ENCODE measurements at places on chromosomes 13 and 19.

- DNase-seq = no peak
Measured at GRCh38 chr19:42075364-42075615, 676 bp upstream of the ZNF574 start.

GRCh38 chr19:7953060-7953459 is 9.6 kb upstream of the TIMM44 start:
- DNase-seq = no peak

- DNase-seq = no peak
Measured at GRCh38 chr19:776549-776948, 20.7 kb upstream of the PTBP1 start.

DNA sequence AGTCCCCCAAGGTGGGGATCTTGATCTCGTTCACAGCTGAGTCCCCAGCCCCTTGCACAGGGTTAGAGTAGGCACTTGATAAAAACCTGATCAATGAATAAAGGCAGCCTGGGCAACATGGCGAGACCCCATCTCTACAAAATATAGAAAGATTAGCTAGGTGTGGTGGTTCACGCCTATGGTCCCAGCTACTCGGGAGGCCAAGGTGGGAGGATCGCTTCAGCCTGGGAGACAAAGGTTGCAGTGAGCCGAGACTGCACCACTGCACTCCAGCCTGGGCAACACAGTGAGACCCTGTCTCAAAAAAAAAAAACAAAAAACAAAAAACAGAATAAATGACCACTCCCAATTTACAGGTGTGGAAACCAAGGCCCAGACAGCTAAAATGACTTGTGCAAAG is 4.8 kb downstream of the YIF1B start:
- DNase-seq = no peak

- no peak for DNase-seq
Measured at GRCh38 chr13:39484506-39485313, 118.3 kb downstream of the LHFPL6 start.

GRCh38 chr19:16508546-16508945 is 12.4 kb downstream of the C19orf44 start:
- DNase-seq = no peak

DNA sequence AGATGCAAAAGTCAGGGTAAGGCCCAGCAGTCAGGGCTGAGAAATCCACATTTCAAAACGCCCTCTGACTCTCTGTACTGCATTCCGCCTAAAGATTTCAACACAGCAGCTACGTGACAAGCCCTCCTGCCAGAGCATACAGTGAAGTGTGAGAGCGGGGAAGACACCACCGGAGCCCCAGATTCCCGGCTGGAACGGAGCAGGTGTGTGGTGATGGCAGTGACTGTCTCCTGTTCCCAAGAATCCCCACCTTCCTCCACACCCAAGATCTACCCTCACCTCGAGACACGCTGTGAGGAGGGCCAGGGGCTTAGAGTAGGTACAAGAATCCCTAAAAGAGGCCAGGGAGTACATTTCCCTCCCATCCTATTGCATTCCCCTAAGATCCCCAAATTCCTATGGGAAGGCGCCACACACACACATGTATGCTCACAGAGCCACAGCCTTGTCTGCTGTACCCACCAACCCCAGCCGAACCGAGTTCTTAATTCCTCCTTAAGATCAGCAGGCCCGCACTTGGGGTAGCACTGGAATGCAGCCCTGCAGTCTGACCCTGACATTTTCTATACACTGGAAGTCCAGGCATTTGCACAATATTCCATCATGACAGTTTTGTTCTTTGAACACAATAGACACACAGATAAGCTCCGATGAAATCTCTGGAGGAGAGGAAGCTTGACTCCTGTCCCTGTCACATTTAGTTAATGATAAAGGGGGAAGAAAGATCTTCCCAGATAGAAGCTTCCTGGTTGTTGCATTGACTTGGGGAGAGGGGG is 102.9 kb downstream of the FOXO1 start:
- no peak for DNase-seq

- DNase-seq = no peak
Measured at GRCh38 chr13:44199627-44200207, 173.9 kb upstream of the SERP2 start.

- no peak for DNase-seq
Measured at GRCh38 chr19:7447648-7448047, 41.2 kb downstream of the PEX11G start.

GRCh38 chr13:71621174-71622124 is 245.6 kb downstream of the DACH1 start:
- no peak for DNase-seq

GRCh38 chr13:109602356-109602755 is 184.0 kb downstream of the IRS2 start:
- no peak for DNase-seq

DNA sequence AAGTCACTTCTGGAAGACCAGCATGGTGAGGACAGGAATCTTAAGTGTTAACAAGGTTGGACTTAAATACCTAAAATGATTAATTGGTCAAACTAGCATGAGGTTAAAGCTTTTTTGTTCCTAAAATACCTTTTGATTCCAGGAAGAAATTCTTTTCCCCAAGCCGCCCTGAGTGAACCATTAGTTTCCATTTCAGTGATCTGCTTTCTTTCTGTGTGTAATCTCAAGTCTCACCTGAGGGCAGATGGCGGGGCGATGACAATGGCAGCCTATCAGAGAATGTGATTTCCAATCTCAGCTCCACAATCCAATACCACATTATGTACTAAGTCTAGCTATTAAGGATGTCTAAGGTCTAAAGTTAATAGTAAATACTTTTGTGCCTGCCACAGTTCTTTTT is 390.9 kb upstream of the SGCG start:
- DNase-seq = no peak

- no peak for DNase-seq
Measured at GRCh38 chr19:16170134-16170533, 3.2 kb downstream of the CIB3 start.

GRCh38 chr13:106986033-106986484 is 418.1 kb upstream of the ARGLU1 start:
- no peak for DNase-seq

Measured in activated B cell treated with CpG ODN at 0.5 μM for 24 hours (primary cell).